Non-pigmented ciliary epithelial cell (primary cell): ENCODE measurements at places on chromosomes 13 and 19.

DNA sequence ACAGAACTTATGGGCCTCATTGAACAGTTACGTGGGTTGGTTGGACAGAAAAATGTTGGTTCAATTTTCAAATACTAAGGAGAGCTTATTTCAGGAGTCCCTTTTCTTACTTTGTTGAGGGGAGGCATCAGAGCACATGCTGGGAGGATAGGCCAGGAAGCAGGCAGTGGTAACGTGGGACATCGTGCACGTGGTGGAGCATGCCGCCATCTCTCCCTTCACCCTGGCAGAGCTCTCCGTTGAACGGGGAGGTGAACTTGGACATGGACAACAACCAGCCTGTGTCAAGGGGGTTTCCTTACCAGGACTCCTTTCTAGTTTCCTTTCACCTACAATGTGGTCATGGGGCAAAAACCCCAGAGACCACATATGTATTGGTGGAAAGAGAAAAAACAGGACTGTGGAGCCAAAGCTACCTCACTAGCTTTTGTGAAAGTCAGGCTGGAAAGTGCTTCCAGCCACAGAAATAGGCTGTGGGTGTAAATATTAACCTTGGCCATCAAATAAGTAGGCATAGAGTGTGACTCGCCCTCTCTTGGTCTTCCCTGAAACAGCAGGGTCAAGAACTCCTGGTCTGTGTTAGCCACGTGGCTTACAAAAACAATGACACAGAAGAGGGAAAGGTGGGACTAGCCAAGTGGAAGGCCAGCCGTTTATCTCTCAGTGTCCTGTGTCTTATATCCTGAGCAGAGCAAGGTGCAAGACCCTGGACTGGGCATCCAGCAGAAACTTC lies 14.4 kb downstream of the MICOS13 start:
- DNase-seq = no peak

DNA sequence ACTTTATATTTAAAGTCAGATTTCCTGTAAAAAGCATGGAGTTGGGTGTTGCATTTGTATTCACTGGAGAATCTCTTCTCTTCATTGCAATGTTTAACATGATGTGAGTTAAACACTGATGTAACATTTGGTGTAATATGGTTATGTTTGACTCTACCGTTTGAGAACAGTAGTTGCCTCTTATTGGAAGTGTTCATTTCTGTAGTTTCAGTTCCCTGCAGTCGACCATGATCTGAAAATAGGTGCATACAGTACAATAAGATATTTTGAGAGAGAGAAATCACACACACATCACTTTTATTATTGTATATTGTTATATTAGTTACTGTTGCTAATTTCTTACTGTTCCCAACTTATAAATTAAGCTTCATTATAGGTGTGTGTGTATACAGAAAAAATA lies 105.2 kb upstream of the SPACA7 start:
- no peak for DNase-seq

DNA sequence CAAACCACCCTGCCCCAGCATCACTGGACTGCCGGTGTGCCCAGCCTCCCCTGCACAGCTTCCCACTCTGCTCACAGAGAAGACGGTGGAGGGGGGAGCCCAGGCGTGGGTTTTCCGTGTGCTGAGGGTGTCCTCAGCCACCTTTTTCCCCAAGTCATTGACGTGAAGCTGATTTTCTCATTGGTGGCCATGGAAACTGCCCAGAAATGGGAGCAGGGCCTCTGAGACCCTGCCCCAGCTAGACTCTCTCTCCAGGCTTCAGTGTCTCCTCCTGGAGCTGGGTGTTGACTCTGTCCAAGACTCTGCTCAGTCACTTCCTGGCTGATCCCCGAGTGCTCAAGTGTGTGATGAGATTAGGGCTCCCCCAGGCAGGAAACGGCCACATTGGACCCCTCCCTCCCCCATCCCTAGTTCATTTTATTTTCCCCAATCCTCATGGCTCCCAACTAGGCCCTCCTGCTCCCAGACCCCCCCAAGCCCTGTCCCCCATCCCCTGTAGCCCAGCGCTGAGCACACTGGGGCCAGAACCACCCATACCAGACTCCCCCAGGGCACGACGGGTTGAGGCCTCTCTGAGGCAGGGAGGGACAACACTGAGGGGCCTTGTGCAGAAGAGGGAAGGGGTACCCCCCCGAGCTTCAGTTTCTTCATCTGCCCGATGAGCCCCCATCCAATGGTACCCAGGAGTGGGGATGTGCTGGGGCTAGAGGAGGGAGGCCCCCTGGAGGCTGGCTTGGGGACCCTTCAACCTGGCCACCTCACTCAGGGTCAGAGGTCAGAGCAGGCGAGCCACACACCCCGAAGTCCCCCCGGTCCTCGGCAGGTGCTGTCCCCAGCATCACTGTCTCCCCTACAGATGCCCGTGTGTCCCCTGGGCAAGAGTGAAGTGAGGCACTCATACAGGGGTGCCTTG lies 1.2 kb upstream of the F2RL3 start:
- DNase-seq = no peak

GRCh38 chr19:2032296-2032941 lies 16.9 kb upstream of the BTBD2 start:
- no peak for DNase-seq

DNA sequence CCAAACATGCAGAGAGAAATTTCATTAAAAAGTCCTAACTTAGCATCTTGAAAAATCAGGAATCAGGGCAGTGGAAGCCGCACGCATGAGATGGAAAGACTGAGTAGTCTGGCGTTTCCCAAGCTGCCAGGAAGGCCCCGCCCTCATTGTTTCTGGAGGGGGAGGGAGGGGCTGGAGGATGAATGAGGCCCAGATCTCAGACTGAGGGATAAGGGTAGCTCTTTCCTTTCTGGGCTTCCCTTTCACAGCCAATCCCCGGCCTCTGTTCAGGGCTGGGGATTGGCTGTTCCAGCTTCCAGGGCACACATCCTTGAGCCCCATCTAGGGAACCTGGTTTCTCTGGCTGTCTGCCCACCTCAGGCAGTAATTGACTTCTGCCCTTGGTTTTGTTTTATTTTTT lies 7.3 kb downstream of the C19orf53 start:
- peak; percentile 70 for DNase-seq

DNA sequence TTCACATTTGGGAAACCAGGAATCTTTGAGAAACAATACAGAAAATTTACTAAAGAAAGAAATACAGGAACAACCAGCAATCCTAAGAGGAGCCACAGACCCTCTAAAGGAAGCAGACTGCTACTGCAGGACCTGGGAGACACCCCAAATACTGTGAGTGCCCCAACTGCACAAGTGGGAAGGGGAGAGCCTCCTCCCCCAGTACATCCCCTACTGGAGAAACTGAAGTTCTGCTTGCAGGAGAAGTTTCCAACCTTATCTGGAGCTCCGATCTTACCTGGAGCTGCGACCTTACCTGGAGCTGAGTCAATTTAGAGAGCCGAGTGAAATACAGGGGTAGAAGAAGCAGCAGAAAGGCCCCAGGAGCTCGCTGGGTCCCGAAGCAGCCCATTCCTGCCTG lies 236.4 kb upstream of the SPRY2 start:
- DNase-seq = no peak

DNA sequence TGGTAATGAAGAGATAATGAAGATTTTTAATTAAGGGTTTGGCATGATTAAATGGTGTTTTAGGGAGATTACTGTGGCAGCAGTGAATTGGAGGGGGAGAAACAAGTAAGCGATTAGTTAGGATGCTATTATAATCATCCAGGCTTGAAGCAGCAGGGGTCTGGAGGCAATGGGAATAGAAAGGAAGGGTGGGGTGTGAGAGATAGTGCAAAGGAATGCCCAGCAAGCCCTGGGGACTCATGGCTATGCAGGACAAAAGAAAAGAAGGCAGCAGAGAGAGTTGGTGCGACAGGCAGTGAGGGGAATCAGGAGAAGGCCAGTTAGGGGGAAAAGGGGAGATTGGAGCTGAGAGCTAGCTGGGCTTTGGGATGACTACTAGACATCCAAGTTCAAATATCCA lies 34.5 kb downstream of the SOX21 start:
- no peak for DNase-seq

DNA sequence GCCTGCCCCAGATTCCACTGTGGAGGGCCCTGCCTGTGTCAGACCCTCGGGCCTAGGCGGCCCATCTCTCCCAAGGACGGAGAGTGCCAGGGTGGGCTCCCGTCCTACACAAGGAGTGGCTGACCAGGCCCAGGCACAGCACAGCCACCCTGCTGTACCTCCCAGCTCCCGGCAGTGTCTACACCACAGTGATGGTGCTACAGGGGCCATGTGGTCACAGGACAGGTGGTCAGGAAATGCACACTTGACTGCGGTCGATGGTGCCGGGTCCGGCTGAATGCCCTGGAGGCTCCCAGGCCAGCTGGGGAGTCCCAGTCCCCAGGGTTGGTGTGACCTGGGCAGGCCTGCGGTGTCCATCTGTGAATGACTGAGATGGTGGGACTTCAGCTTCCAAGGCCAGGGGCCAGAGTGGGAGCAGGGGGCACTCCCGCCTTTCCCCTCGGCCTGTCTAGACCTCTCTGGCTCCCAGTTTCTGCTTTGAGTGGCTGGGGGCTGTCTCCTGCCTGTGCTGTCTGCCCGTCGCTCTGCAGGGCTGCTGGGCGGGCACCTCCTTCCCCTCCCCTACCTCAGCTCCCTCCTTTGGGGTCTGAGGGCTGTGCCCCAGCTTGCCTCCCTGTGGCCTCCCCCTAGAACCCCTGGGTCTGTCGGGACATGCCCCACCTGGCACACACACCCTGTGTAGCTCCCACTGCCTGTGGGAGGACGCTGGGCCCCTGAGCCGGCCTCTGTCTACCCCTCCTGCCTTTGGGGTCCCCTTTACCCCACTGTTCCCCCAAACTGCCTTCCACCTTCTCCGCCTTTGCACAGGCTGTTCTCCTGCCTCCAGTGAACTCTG lies 12.5 kb downstream of the DDA1 start:
- DNase-seq = no peak

DNA sequence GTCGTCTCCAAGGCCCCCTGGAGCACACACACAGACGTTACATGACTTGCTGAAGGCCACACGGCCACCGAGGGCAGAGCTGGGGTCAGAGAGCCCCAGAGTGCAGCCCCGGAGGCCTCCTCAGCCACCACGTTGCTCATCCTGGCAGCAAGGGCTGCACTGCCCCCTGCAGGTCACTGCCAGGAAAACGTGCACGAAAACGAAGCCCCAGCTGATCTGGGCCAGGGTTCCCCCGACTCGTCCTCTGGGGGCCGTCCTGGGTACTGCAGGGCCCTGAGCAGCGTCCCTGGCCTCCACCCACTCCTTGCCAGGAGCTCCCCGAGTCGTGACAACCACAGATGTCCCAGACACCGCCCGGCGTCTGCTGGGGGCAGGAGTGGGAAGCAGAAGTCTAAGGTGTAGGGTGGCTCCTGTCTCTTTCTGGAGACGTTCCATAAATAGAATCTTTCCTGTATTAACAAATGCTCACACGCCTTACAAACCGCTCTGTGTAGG lies 3.4 kb downstream of the TPGS1 start:
- peak; percentile 50 for DNase-seq

DNA sequence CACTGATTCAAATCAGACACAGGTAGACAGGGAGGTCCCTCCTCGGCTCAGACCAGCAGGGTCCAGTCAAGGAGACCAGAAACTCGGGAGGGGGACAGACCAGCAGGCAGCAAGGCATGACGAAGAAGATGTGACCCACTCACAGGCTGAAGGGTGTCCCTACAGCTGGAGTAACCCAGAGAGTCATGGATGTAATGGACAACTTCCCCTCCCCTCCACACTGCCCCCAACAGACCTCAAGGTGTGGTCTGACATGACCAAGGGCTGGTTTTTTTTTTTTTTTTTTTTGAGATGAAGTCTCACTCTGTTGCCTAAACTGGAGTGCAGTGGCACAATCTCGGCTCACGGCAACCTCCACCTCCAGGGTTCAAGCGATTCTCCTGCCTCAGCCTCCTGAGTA lies 34.1 kb downstream of the PBX4 start:
- DNase-seq = no peak

- DNase-seq = no peak
These were observed 28.5 kb downstream of the EXOC3L2 start for GRCh38 chr19:45216667-45217066.

GRCh38 chr13:92864584-92865284 lies 361.9 kb upstream of the GPC6 start:
- DNase-seq = no peak

DNA sequence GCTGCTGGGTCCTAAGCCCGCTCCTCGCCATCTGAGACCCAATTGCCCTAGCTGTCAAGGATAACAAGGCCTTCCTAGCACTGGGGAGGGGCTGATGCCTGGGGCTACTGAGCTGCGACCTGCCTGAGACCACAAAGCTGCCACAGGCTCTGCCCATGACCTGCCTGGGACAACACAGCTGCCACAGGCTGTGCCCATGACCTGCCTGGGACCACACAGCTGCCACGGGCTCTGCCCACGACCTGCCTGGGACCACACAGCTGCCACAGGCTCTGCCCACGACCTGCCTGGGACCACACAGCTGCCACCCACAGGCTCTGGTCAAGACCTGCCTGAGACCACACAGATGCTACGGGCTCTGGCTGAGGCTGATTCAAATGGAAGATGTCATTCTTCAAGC lies 54.8 kb downstream of the EPS15L1 start:
- DNase-seq = no peak

GRCh38 chr19:6521718-6522646 lies 8.8 kb upstream of the TNFSF9 start:
- DNase-seq = no peak

DNA sequence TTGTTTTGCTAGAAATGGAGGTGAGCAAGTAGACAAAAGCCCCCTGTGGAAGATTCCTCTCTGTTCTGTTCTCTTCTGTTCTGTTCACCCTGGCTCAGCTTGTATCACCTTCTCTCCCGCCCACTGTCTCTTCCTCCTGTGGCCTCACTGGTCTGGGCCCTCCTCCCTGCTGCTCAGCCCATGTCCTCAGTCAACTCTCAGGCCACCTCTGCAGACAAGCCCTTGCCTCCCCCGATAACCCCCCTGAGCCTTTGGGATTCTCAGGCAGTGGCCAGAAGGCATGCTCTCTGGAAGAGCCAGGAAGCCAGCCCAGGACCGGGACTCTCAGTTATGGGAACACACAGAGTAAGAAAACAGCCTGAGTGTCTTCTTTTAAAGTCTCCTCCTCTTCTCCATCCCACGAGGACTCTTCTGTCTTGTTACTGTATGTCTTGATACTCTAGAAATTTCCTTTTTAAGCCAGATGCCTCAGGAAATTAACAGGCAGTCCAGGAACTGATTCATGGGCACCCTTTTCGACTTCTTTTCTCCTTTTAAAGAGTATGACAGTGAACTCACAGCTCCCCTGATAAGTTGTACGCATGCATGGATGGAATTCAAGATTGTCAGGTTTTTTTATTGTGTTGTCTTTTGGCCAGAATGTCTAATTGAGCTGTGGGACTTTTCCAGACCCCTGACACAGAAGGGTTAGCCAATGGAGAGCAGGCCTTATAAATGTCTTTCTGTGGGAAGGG lies 33.7 kb downstream of the SHISA2 start:
- DNase-seq = no peak

DNA sequence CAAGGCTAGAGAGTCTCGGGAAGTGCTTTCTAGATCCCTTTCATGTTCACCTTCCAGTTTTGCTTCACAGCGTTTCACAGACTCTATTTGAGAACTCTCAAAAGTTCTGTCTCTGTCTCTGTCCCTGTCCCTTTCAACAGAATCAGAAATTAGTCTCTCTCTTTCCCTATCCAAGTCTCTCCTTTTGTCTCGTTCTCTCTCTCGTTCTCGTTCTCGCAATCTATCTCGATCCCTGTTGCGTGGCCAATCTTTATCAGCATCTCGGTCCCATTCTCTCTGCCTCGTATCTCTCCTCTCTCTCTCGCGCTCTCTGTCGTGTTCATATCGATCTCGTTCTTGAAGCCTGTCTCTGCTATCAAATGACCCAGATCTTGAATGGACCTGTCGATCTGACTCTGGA lies 85.0 kb downstream of the ZC3H13 start:
- no peak for DNase-seq

- DNase-seq = no peak
These were observed 6.2 kb downstream of the PRKD2 start for GRCh38 chr19:46710687-46711086.
